ENCODE measurements at places on chromosomes 4 and X.

GRCh38 chr4:8331575-8331955, 62.0 kb downstream of the HTRA3 start:
- DNase-seq = no peak

- DNase-seq = peak; percentile 23
Measured at GRCh38 chr4:80172203-80172602, 25.1 kb upstream of the PRDM8 start.

GRCh38 chrX:43557792-43558191, 98.3 kb upstream of the MAOA start:
- peak; percentile 60 for DNase-seq

- DNase-seq = no peak
Measured at GRCh38 chr4:108906006-108906405, 143.2 kb upstream of the ETNPPL start.

- no peak for DNase-seq
Measured at GRCh38 chr4:84378356-84378755, 120.7 kb downstream of the NKX6-1 start.

- DNase-seq = no peak
Measured at GRCh38 chr4:20301161-20301560, 49.5 kb downstream of the SLIT2 start.

DNA sequence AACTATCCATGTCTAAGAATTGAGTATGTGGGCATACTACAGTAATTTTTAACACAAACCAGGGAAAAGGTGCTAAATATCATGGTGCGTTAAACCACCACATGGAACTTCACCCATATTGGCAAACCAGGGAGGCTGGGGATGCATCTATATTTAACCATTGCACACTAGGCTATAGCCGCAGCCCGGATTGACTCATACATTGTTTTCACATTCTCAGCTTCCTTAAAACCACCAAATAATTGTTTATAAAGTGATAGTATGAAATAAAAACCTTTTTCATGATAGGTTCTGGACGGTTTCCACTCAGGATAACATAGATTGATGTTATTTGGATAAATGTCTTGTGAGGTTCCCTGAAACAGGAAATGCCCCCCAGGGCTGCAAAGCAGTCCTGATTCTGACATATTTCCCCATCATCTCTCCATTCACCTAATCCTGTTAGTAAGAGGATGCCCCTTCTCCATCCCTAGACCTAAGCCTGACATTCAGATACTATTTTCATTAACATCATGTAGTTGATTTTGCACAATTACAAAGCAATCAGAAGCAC, 7.9 kb downstream of the COL25A1 start:
- no peak for DNase-seq

GRCh38 chr4:144350706-144351105, 210.2 kb upstream of the GYPA start:
- no peak for DNase-seq

- DNase-seq = no peak
Measured at GRCh38 chr4:73777612-73778011, 37.2 kb downstream of the CXCL8 start.

GRCh38 chr4:74109870-74110605, 11.0 kb upstream of the CXCL2 start:
- DNase-seq = no peak

DNA sequence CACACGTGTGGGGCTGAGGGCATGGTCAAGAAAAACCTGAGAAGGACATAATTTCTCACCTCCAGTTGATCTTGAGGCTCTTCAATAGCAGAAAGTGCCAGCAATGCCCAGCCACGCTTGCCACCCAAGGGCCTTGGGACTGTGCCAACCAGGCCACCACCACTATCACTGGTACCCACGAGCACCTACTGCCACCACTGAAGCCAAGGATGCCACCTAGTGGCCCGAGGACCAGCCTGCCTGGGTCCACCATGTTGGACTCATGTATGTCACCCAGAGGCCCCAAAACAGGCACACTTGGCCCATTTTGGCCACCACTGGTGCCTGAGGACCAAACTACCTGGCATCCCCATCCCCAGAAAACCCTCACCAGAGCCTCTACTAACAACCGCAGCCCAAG, 191.8 kb downstream of the ADAM29 start:
- DNase-seq = no peak
